NCI-H69 (cell line): ENCODE measurements at places on chromosomes 7 and 10.

- no peak for DNase-seq
Measured at GRCh38 chr10:19929506-19930140, 113.4 kb downstream of the PLXDC2 start.

- peak; percentile 90 for DNase-seq
Measured at GRCh38 chr7:18889436-18889835, 228.0 kb downstream of the TWIST1 start.

- peak; percentile 37 for DNase-seq
Measured at GRCh38 chr7:29445736-29446135, 117.9 kb upstream of the PRR15 start.

- DNase-seq: no peak
Measured at GRCh38 chr10:28548781-28549498, 16.0 kb downstream of the WAC start.

- no peak for DNase-seq
Measured at GRCh38 chr10:48623009-48623408, 18.1 kb upstream of the ARHGAP22 start.

GRCh38 chr7:149880638-149881311 is 7.0 kb downstream of the ATP6V0E2 start:
- DNase-seq: no peak

- DNase-seq: peak; percentile 9
Measured at GRCh38 chr10:32981760-32982159, 23.7 kb upstream of the ITGB1 start.
